ENCODE measurements at places on chromosomes 6 and 20.

DNA sequence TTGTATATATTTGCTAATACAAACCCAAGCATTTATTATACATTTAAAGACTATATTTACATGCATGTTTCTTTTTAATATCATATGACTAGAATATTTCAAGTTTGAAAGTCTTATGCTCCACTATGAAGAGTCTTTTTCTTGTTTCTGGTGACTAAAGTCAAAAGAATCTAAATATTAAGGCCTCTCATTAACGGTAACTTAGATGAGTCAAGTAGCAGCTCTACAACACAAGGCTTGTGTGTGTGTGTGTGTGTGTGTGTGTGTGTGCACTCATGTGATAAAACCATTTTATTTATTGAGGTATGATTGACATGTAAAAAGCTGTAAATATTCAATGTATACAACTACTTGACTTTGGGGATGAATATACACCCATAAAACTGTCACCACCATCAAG lies 275.6 kb downstream of the TFAP2B start:
- DNase-seq = no peak

DNA sequence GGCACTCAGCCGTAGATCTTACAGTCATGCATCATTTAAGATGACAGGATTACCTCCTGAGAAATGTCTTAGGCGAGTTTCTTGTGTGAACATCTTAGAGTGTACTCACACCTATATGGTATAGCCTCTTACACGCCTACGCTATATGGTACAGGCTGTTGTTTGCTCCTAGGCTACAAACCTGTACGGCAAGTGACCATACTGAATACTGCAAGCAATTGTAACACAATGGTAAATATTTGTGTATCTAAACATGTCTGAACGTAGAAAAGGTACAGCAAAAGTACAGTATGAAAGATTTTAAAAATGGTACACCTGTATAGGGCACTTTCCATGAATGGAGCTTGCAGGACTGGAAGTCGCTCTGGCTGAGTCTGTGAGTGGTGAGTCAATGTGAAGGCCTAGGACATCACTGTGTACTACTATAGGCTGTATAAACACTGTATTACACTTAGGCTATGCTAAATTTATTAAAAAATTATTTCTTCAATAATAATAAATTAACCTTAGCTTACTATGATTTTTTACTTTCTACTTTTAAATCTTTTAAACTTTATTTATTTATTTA lies 541 bp upstream of the IL20RA start:
- DNase-seq = no peak

- DNase-seq = no peak
These were observed 227.7 kb upstream of the CDH4 start for GRCh38 chr20:61024390-61024789.

DNA sequence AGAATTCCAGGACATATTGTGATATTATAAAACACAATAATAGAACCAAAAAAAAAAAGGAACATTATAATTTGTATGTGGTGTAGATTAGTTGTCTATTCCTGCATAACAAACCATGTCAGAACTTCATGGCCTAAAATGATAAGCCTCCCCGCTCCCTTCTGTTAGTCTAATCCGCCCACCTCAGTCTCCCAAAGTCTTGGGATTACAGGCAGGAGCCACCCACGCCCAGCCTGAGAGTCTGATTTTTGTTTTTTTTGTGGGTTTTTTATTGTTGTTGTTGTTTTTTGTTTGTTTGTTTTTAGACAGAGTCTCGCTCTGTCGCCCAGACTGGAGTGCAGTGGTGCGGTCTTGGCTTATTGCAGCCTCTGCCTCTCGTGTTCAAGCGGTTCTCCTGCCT lies 61.1 kb upstream of the C20orf144 start:
- no peak for DNase-seq

DNA sequence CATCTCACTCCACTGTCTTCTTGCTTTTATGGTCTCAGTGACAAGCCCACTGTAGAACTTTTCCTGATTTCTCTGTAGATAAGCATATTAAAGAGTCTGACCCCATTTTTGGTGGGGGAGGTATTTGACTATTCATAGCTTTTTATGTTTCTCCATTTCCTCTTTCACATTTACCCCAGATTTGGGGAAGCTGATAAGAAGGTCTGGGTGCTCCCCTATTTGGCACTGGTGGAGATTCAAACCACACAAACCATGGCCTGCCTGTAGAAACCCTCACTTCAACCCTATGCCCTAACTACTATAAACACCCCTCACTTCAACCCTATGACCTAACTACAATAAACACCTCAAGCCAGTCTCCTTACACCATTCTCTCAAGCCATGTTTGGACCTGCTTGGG lies 196.2 kb upstream of the SYNDIG1 start:
- DNase-seq = no peak

DNA sequence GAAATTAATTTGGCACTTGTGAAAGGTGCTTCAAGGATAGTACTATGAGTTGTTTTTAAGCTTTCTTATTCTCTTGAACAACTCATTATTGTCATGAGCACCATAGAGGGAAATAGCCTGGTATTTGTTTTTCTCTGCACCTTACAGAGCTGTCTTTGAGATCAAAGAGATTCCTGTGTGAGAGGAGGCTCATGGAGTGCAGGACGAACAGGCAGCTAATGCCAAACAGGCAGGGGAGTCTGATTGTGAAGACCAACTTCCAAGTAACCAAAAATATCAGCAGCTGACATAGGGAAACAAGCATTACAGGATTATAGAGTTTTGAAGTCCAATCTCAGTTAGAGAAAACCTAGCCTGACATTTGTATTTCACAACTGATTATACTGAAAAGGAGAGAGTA lies 110.6 kb upstream of the TENT5A start:
- DNase-seq = no peak

GRCh38 chr6:77456531-77457248 lies 6.6 kb downstream of the HTR1B start:
- DNase-seq = no peak

GRCh38 chr20:53708129-53708968 lies 114.7 kb upstream of the ZNF217 start:
- no peak for DNase-seq

DNA sequence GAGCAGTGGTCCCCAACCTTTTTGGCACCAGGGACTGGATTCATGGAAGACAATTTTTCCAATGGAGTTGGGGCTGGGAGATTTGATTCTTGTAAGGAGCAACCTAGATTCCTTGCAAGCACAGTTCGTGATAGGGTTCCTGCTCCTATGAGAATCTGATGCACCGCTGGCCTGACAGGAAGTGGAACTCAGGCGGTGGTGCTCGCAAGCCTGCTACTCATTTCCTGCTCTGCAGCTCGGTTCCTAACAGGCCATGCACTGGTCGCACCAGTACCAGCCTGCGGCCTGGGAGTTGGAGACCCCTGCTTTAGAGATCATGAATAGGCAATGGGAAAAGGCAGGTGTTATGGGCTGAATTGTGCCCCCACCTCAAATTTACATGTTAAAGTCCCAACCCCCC lies 131.2 kb downstream of the PFDN4 start:
- no peak for DNase-seq
